ENCODE measurements at places on chromosomes 7 and 10.

GRCh38 chr10:15075421-15075820, 13.2 kb downstream of the ACBD7 start:
- no peak for DNase-seq

DNA sequence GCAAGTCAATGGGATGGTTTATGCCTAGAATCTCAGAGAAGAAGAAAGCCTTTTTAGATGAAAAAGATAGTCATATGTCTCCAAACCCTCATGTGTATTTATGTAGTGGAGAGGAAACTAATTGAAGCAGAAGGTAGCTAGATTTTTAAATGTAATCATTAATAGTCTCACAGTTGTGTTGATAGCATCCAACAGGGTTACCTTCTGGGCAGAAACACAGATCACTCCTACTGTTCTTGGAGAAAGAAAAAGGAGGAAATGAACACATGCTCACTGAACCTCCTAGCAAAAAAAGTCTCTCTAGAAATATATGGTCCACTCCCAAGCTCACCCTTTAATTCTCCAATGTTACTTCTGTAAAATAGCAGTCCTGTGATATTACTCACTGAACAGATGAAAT, 777.2 kb upstream of the C7orf33 start:
- DNase-seq = no peak

DNA sequence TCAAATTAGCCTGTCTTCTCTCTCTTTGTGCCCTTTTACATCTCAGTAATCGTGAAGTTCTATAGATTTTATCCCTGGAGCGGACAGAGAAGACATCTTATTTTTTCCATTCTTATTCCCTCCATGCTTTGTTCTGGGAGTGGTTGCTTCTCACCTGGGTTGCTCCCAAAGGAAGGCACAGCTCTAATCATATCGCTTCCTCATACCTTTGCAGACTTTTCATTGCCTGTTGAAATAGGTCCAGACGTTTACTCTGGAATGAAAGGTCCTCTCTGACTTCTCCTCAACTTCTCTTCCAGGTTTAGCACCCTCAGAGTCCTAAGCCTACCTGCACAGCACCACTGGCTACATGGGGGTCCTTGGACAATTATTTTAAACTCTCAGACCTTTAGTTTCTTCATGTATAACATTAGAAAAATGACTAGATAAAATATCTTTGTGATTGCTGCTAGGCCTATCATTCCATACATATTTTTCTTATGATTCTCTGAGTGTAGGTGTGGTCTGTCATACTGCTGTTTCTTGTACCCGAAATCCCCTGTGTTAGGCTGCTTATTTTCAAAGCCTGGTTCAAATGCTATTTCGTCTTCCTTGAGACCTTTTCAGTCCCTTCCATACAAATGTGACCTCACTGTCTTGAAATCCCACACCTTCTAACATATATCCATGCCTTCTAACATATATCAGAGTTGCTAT, 418.1 kb downstream of the GFRA1 start:
- no peak for DNase-seq

DNA sequence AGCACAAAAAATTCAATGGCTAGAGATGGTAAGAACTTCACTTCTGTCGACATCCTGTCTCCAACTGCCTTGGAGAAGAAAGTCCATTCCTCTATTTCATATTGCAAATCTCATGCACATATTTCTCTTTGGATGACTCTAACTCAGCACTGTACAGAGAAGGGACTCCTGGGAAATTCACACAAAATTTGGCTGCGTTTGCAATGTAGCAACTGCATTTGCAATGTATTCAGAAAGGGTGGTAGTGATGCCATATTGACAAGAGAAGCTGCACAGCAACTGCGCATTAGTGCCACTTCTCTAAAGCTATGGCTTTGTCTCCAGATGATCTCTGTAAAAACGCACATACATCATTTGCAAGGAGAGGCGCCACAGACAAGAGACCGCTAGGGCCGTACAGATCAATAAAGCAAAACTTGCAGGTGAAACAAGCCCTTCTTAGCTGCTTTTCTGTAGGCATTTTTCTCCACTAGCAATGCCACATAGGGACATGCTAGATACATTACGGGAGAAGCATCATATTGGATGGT, 389.5 kb downstream of the TCERG1L start:
- DNase-seq = no peak

GRCh38 chr10:35574924-35575352, 30.2 kb upstream of the GJD4 start:
- DNase-seq = no peak

GRCh38 chr10:118551535-118552100, 43.8 kb downstream of the PRLHR start:
- no peak for DNase-seq

DNA sequence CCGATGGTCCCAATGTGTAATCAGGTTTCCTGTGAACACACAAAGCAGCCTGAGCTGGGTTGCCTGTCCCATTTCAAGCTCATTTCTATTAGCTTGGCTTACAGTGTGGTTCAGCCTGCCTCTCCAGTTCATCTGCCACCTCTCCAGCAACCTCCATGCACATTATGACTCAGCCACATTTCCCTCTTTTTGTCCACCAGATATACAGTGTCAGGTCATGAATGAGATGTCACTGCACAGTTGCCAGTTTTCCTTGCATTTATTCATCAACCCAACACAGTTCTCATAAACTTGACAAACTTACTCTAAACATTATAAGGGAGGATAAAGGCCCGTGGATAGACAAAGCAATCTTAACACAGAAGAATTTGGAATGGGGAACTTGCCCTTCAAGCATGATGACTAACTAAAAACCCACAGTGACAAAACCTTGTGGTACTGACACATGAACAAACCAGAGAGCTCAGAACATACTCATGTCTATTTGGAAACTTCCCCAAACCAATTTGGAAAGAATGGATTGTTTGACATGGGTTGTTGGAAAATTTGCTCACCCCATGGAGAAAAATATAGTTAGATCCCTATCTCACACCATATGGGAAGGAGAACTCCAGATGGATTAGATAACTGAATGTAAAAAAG, 2.5 kb upstream of the CFAP58 start:
- DNase-seq = no peak

DNA sequence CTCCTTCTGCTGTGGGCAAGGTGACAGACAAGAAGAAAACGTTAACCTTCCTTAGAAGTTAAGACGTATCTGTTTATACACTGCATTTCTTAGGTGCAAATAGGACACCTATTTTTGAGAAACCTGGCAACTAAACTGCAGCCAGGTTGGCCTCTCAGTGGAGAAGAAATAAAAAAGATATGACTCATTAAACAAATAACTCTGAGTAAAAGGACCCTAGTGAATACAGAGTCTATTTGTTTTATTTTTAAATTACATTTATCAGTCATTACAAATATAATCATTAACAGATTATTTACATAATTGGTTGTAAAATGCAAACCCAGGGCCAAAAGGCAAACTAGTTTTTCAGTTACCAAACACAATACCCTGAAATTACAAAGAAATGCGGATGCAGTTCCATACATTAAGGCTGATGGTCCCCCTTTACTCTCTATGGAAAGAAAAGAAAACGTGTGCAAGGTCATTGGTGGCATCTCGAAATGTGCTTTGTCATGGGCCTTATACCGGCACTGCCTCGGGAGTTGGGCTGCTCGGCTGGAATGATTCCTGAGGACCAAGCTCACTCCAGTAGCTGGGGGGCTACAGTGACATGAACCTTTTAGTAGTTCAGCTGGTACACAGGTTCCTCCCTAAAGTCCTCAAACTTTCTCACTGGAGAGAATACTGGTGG, 38.4 kb downstream of the ADRB1 start:
- DNase-seq = no peak

DNA sequence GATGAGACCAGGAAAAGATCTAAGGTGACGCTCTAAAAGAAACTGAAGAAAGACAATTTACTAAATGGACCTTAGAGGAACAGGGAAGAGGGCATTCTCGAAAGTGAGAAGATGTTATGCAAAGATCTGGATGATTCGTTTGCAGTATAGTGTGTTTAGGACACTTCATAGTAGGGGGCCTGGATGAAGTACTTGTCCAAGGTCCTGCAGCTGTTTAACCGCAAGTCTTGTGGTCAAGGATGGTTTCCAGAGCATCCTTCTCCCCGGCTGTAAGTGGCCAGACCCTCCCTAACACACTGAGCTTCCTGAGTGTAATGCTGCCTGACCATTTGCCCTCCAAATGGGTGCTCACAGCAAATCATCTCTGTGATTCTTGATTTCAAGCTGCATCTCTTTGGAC, 101.6 kb downstream of the XPNPEP1 start:
- no peak for DNase-seq

- no peak for DNase-seq
These were observed 181.4 kb downstream of the CUX1 start for GRCh38 chr7:101998906-101999240.

DNA sequence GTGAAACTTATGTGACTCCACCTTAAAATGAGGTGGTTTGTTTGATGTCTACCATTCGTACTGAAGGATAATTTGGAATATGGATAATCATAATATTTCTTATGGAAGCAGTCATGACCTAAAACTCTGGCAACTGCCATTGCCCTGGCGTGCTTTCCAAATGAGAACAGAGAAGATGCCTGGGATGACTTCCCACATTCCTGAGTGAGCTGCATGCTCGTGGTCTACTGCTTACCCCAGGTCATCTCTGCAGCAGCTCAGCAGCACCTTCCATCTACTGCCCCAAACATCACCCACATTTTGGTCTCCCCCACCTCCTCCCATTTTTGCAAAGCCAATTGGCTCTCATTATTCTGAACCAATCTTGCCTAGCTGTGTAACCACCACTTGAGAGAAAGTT, 40.1 kb downstream of the LYZL1 start:
- DNase-seq = no peak

DNA sequence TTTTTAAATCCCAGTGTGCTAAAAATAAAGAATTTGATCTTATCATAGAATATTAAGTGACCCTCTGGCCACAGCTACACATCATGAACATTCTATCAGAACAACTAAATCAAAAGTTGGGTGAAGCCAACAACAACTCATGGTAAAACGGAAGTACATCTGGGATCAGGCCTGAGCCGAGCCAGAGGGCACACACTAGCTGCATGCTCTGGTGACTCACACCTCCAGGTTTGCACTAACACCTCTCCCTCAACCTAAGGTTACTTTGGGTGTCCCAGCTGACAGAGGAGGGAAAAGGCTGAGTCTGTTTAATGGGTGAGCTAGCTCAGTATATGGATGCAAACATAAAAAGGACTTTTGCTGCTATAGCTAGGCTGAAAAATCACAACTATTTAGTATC, 281.6 kb downstream of the HGF start:
- DNase-seq = no peak

- no peak for DNase-seq
These were observed 415.7 kb upstream of the STEAP1 start for GRCh38 chr7:89738549-89738948.

- DNase-seq = no peak
These were observed 52.5 kb downstream of the ADCYAP1R1 start for GRCh38 chr7:31104361-31105255.

DNA sequence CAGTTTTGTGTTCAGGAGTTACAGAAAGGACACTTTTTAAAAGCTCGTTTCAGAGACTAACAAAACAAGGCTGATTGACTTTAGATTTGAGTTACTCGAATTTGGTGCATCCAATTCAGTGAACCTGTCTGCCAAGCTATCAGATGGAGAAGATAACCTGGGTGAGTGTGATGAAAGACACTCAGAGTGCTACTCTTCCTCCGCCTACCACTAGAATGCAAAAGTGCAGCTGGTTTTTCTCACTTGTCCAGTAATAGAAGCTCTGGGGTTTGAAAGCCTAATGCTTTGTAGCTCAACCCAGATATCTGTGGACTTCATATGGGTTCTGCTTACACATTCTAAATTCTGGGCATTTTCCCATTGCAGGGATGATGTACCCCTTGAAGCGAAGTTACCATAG, 82.8 kb upstream of the NPY start:
- DNase-seq = no peak

GRCh38 chr10:48243487-48243886, 31.0 kb downstream of the FRMPD2 start:
- DNase-seq = no peak

DNA sequence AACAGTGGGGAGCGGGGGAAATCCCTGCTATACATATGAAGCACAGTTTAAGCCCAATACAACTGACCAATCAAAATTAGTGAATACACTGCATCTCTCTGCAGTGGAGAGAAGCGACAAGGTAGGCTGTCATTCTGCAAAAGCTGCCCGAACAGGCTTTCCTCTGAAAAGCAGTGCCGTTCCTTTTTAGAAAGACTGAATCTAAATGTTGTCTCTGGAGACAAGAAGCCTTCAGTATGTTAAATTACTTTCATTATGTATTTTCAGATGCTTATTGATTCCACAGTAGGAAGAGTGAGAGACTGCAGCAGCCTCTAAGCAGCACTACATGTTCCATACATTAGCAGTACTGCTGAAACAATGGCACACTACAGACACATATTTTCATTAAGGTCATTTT, at the start of gene GPR22:
GPR22 (plus strand) TSS at position 129 of the 400 bp plus-strand sequence. CDS start 4,004 bp downstream, outside the sequence.
- peak; percentile 2 for DNase-seq

- DNase-seq = peak; percentile 63
These were observed 473 bp downstream of the PPP1R9A start for GRCh38 chr7:94907811-94908322.

DNA sequence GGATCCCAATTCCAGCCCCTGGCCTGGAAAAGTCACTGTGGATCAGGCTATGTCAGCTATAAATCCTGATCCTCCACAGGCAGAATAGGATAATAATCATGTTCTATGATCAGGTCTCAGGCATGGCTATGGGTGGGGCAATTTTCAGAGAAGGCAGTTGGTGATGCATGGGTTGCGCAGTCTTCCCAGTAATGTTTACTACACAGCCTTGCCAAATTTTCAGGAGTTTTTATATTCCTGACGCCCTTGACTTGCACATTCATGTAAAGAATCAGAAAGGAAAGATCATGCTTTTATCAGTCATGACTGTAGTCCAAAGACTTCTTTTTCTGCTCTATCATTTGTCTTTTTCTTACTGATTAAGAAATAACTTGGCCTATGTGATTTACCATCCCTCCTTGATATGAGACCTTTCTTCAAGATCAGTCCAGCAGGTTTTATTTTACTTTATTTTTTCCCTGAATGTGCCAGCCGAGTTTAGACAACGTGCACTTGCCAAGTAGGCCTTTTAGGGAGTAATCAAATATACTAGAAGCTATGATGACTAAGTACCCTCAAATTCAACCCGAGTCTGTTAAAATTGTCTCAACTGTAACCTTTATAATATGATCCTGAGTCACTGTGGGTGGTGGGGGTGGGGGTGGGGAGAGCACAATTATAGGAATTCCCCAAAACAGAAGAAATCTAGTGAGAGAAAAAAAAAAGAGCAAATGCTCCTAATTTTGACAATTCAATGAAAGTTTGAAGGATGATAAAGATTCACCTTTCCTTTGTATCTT, 31.9 kb downstream of the ARL4A start:
- no peak for DNase-seq

DNA sequence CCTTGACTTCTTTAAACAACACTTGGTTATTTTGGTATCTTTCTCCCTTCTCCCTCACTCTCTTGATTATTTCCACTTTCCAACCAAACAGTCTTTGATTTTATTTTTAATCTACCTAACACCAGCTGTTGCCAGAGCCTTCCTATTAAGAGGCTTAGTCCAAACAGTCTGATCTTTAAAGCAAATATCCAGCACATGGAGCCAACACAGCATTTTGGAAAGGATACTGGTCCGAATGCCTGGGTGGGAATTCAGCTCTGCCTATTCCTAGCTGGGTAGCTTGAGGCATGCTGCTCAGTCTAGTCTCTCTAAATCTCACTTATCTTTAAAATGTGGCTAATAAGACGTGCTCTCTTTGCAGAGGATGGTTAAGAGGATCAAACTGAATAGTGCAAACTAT, 129.3 kb downstream of the NRCAM start:
- DNase-seq = no peak

- no peak for DNase-seq
These were observed 62.6 kb downstream of the RNF32 start for GRCh38 chr7:156703209-156703608.

- DNase-seq = no peak
These were observed 55.5 kb downstream of the AUTS2 start for GRCh38 chr7:69653806-69654205.
